RPMI7951 (cell line): ENCODE measurements at places on chromosomes 1 and 21. TPM values are rescaled to one million over a fixed set of nuclear protein-coding genes. Genes with fewer than 3 reads are reported as not detected.
A peak's percentile ranks its signal among the peaks of the same experiment; 100 is the strongest.

Gene KRTAP7-1
- total RNA-seq = not detected in 2 replicates

- DNase-seq = no peak
These were observed 26.1 kb downstream of the ACOT7 start for GRCh38 chr1:6367381-6368012.

Gene BRDT
- total RNA-seq = not detected in 2 replicates

GRCh38 chr1:53349369-53349835 lies 21.5 kb upstream of the LRP8 start:
- no peak for DNase-seq

Gene ATP1A2
- total RNA-seq = not detected in 2 replicates

- DNase-seq = no peak
These were observed 19.3 kb downstream of the C1orf167 start for GRCh38 chr1:11781297-11781696.

GRCh38 chr1:245874942-245875580 lies 632.0 kb downstream of the SMYD3 start:
- peak; percentile 99 for DNase-seq

DNA sequence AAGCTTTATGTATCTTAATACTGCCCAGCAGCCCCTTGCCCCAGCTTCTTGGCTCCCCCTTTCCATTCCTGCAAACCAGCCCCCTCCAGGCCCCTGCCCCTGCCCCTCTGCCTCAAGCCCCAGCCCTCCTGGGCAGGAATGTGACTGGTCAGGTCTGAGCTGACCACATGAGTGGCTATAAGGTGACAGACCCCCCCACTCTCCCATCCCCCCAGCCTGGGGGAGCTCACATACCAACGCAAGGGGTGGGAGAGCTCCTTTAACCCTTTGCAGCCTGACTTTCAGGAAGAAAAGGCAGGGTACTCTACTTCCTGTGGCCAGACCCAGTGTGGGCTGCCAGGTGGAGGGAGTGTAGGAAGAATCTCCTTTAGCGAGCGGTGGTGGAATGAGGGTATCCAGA lies 33.2 kb downstream of the AHDC1 start:
- DNase-seq = no peak

Gene NFASC
- 6.0 and 6.8 TPM in 2 replicates for total RNA-seq

DNA sequence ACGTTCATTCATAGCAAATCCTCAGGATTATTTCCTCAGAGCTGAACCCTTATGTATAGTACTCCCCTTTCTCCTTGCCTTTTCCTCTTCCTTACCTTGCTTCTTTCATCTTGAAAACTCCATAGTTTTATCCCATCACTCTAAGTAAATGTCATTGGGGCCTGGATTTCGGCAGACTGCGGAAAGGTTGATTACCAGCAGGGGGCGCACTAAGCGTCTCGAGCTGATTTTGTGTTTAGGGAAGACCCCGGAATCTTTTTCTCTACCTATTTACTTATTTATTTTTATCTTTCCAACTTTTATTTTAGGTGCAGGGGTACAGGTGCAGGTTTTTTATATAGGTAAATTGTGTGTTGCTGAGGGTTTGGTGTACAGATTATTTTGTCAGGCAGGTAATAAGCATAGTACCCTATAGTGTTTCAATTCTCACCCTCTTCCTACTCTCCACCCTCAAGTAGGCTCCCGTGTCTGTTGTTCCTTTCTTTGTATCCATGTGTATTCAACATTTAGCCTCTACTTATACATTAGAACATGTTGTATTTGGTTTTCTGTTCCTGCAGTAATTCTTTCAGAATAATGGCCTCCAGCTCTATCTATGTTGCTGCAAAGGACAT lies 11.4 kb upstream of the MTARC1 start:
- peak; percentile 7 for DNase-seq

DNA sequence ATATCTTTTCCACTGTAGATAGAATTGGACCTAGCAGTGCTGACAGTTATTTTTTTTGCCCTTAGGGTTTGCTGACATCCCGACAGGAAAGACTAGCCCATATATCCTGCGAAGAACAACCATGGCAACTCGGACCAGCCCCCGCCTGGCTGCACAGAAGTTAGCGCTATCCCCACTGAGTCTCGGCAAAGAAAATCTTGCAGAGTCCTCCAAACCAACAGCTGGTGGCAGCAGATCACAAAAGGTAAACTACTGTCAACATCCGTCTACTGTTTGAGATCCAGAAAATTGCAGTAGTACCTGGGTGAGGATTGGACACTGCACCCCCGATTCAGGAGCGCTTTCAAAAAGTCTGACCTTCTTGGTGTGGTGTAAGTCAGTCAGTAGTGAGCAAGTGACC lies 55.8 kb downstream of the CENPF start:
- no peak for DNase-seq

- peak; percentile 88 for DNase-seq
These were observed 75.1 kb upstream of the SIPA1L2 start for GRCh38 chr1:232704694-232705680.

Gene SPATA21
- not detected in 2 replicates for total RNA-seq

DNA sequence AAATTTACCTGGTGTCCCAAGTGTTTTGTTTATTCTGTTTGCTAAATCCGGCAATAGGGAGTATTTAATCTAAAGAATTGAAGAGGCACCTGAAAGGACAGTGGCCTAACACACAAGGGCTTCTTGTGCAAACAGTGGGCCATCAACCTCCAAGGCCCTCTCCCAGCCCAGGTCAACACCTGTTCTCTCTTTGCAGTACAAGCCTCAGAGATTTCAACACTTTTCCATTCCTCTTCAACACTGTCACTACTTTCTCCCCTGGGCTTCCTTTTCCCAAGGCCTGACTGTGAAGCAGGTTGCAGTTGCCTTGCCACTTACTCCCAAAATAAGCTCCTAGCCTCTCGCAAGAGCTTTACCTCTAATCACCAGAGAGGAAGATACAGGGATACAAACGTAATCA lies 3.2 kb upstream of the SNAPIN start:
- DNase-seq = no peak

Gene ERRFI1
- total RNA-seq = 87.4 and 99.4 TPM in 2 replicates

- peak; percentile 74 for DNase-seq
These were observed 2.8 kb downstream of the KCNN3 start for GRCh38 chr1:154867064-154867825.

Gene SMIM12
- total RNA-seq = 31.5 and 47.6 TPM in 2 replicates

Gene CD1E
- total RNA-seq = not detected in 2 replicates

Gene ISG15
- total RNA-seq = 77.9 and 78.8 TPM in 2 replicates

DNA sequence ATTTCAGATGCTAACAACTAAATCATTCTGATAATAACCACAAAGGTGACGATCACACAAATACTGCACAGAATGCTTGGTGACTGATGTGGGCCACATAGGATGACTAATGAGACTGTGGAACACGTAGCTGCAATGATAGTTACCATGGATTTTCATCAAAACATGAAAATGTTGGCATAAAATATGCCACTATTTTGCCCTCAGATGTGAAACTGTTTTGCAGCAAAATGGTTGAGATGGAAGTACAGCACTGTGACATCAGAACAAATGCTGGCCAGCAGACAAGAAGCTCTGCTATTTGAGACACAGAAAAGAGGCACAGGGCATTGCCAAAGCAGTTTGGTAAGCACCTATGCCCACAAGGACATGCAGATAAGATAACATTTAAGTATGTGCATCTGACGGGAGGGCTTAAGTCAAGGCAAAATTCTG lies 83.8 kb downstream of the NIBAN1 start:
- peak; percentile 69 for DNase-seq

- no peak for DNase-seq
These were observed 5.1 kb downstream of the HOOK1 start for GRCh38 chr1:59819566-59820438.

GRCh38 chr1:86155051-86155806 lies 1.3 kb downstream of the COL24A1 start:
- DNase-seq = no peak

DNA sequence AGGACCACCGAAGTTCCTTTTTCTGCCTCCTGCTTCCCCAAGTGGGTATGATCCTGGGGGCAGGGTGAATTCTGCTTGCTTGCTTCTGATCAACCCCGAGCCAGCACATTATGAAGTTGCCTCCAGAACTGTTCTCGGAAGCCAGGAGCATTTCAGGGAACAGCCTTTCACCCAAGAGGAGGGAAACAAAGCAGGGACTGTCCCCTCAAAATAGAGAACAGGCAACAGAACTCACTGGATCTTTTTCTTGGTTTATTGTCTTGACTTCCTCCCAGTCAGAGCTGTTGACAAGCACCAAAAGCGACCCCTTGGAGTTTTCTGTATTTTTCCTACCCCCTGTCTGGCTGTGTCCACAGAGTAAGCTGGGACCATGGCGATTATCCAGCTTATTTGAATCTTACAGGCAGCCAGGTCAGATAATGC lies 258.3 kb upstream of the SGIP1 start:
- DNase-seq = no peak

- DNase-seq = peak; percentile 45
These were observed 42.6 kb downstream of the KIRREL1 start for GRCh38 chr1:158035976-158036583.

DNA sequence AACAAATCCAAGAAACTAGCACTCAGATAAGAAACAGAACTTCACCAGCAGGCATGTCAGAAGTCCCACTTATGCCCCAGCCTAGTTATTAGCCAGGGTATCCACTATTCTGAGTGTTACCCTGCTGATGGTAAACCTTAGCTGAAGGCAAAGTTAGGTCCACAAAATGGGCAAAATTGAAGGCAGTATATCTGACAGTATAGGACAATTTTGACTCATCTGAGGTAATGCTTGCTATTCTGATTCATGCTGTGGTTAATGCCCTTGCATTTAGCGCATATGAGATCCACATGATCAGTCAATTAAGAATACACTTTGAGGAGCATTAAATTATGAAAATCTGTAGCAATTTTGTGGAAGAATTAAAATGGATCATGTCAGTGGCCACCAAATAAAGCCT lies 15.1 kb downstream of the IFI44 start:
- DNase-seq = no peak

DNA sequence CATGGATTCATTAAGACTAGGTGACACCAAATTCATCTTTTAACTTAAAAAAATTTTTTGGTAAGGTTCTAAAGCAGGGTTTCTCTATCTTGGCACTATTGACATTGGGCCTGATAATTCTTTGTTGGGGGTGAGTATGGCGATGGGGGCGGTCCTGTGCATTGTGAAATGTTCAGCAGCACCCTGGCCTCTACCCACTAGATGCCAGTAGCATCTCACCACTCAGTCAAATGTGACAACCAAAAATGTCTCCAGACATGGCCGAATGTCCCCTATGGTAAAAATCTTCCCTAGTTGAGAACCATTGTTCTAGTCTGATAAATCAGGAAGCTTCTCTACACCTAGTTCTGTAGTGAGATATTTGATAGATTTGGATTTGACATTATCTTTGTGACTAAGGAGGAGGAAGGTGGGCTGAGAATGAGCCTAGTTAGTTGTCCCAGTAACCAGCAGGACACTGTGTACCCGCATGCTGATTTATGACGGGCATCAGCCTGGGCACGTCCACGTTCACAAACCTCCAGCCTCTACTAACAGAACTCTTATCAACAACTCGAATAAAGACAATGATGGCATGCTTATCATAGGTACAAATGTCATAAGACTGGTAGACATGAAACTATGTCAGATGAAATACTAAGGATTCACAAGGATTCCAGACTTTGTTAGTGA lies 104.6 kb downstream of the KCND3 start:
- DNase-seq = no peak

DNA sequence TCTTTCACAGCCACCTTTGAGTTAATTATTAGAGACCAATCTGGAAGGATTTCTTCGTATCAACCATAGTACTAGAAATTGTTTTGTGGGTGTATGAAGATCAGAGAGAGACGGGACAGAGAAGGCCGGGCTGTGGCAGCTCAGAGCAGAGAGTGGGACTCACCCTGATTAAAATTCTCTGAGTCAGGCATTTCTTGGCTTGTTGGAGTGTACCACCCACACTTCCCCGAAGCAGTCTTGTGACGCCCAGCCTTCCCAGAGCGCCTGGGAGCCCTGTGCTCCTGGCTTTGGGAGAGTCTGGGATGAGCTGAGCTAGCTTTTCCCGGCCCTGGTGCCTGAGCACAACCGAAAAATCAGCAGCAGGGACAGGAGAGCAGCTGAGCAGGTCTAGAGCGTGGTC lies 19.4 kb downstream of the PLEKHM2 start:
- peak; percentile 81 for DNase-seq

- DNase-seq = no peak
These were observed 156.0 kb downstream of the PGBD5 start for GRCh38 chr1:230270185-230270558.

GRCh38 chr1:78715181-78715661 lies 65.6 kb downstream of the IFI44 start:
- peak; percentile 51 for DNase-seq

DNA sequence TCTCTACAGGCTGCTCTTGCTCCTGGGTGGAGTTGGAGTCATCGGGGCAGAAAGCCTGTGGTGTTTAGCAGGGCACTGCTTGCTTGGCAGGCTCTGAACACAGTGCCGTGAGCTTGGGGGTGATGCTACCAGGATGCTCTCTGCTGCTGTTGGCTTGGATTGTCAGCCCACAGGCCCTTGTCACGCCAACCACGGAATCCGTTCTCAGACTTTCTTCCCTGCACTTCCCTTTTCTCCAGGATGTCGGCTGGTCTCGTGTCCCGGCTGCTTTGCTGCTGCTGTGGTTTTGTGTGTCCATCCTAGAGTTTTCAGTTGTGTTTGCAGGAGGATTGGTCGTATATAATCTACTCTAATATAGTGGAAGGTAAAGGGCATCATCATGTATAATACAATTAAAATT lies 44.4 kb upstream of the TTC34 start:
- DNase-seq = no peak

DNA sequence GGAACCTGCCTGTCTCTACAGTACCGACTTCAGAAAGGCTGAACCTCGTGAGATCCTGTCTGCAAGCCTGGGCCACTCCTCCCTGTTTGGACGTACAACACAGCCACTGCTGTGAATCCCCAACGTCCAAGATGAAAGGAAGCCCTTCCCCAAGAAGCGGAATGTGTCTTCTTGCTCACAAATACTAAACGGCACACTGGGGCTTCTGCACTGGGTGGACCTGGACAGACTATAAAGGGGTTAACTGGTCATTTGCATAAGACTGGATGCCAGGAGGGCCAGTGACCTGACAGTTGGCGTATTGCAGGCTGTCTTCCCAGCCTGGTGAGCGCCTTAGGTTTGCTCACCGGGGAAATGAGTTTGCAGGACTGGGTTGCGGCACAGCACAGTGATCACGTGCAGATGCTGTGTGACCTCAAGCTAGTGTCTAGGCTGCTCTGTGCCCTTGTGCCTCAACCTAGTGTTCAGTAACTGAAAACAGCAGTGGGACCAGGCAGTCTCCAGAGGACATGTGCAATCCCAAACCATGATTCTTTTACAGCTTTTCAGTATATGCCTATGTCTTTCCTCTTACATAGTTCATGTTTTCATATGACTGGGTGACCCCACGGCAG lies 19.5 kb upstream of the AJAP1 start:
- DNase-seq = no peak

- DNase-seq = no peak
These were observed 44.6 kb downstream of the MRPL39 start for GRCh38 chr21:25562660-25563059.

DNA sequence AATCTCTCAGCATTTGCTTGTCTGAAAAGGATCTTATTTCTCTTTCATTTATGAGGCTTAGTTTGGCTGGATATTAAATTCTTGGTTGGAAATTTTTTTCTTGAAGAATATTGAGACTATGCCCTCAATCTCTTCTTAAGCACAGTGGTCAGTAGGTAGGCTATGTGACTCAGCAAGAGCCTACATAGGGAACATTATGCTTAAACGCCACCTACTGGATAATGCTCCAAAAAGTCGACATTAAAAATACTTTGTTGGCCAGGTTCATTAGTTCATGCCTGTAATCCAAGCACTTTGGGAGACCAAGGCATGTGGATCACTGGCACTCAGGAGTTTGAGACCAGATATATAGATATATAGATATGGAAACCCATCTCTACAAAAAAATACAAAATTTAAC lies 678.0 kb upstream of the USP24 start:
- peak; percentile 70 for DNase-seq

Gene OR6N1
- not detected in 2 replicates for total RNA-seq
